ENCODE measurements at places on chromosomes 16 and 17.
A peak's percentile ranks its signal among the peaks of the same experiment; 100 is the strongest.

DNA sequence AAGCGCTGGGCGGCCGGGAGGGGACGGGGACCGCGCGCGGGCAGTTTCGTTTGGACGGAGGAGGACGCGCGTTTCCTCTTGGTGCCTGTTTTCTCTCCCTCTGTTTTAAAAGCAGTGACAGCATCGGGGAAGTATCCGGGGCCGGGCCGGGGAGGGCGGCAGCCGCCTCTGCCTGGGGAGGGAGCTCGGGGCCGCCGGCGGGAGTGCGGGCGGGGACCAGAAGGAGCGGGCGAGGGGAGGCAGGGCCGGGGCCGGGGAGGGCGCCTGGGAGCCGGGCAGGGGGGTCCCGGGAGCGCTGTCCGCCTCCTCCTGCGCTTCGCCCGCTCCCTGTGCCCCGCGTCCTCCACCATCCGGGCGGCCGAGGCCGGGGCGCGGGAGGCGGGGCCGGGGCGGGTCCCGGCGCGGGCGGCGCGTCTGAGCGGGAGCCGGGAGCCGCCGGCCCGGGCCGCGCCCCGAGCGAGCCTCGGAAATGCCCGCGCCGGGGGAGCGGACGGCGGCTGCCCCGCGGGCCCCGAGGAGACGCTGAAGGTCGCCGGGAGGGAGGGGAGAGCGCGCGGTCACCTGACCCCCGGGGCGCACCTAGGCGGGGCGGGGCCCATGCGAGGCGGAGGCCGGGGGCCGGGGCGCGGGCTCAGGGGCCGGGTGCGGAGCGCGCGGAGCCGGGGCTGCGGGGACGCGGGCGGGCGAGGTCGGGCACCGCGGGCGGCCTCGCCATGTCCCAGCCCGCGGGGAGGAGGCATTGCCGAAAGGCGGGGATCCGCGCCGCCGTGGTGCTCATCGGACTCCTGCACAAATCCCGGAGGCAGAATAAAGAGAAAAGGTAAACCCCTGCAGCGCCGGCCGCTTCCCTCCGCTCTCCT is 57.3 kb downstream of the RAP1GAP2 start:
- peak; percentile 35 for DNase-seq

DNA sequence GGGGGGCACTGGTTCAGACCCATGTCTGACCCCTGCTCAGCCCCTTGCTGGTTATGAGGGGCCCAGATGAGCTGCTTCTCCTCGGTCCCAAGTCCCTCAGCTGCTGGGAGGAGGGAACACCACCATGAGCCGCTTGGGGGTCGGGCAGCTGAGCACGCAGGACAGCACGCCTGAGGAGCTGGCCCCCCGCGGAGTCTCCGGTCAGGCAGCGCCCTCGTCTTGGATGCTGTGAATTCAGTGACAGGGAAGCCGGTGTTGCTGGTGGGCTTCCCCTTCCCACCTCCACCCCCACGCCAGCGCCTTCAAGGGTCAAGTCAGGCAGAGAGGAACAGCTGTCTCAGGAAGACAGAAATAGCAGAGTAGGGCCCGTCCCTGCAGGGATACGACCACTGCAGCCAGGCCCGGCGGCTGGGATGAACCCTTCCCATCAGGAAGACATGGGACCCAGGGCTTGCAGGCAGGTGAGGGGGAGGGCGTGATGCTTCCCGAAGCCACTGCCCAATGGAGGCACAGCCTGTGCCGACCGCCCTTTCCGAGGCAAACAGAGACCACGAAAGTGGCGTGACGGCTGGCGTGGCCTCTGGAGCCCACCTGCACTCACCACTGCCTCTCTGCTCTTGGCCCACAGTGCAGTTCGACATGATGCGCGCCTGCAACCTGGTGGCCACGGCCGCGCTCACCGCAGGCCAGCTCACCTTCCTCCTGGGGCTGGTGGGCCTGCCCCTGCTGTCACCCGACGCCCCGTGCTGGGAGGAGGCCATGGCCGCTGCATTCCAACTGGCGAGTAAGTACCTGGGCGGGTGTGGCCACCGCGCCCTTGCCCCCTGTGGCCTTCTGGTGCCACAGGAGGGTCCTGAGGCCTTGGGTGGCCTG is 8.1 kb downstream of the TMEM204 start:
- DNase-seq: no peak

- no peak for DNase-seq
Observed at GRCh38 chr17:77546772-77547241, 406.0 kb downstream of the SEC14L1 start.

GRCh38 chr17:47621293-47622179 is 28.2 kb upstream of the KPNB1 start:
- DNase-seq: peak; percentile 79

DNA sequence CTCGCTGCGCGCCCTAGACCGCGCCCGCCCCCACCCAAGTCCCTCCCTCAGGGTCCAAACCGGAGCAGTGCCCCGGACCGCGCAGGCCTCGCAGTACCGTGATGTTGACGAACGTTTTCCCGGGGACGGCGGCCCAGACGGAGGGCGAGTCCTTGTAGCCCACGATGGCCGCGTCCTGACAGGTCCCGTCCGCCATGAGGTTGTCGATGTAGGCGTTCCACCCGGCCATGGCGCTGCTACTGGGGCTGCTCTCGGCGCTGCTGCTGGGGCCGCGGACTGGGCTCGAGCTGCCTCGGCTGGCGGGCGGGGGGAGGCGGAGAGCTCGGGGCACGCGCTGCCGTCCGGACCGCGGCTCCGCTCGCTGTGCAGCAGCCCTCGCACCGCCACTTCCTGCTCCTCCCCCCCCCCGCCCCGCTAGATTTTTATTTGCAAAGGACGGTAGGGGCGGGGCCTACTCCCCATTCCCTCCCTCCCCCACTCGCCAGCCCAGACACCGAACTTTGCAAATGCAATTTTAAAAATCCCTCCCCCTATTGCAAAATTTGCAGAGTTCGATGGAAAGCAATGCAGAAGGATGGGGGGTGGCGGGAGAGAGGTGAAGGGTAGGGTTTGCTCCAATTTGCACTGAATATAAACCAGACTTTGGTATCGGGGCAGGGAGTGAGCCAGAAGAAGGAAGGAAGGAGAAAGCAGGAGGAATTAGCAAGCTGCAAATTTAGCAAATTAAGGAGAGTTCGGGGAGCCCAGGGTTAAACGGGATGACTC is at the start of gene PFN1:
Gene PFN1, minus strand, starts transcription at position 365 of the 765 bp plus-strand sequence. Its CDS starts 136 bp downstream, at position 229.
- DNase-seq: peak; percentile 70

GRCh38 chr16:84643180-84643583 is 5.1 kb upstream of the KLHL36 start:
- peak; percentile 35 for DNase-seq

All from T1000 (cell line).